ENCODE measurements at places on chromosomes 2 and 18. TPM values are rescaled to one million over a fixed set of nuclear protein-coding genes. Genes with fewer than 3 reads are reported as not detected.

GRCh38 chr2:234189230-234189629 is 138.7 kb downstream of the SPP2 start:
- no peaks in the 10 kb centered on the region for H3K36me3 ChIP-seq
- H3K4me1 ChIP-seq: peaks cover 4% of the 10 kb centered on the region
- peaks cover 15% of the 10 kb centered on the region for H3K27me3 ChIP-seq
- no peak overlapping the region for H3K27ac ChIP-seq
- no peak overlapping the region for H3K4me3 ChIP-seq

The ZNF396 gene
- total RNA-seq: 0.52 TPM

GRCh38 chr2:158079672-158080071 is 22.0 kb upstream of the UPP2 start:
- peaks cover 15% of the 10 kb centered on the region for H3K36me3 ChIP-seq
- H3K27ac ChIP-seq: no peak overlapping the region
- DNase-seq: no peak
- peaks cover 22% of the 10 kb centered on the region for H3K27me3 ChIP-seq
- no peak overlapping the region for H3K4me3 ChIP-seq

DNA sequence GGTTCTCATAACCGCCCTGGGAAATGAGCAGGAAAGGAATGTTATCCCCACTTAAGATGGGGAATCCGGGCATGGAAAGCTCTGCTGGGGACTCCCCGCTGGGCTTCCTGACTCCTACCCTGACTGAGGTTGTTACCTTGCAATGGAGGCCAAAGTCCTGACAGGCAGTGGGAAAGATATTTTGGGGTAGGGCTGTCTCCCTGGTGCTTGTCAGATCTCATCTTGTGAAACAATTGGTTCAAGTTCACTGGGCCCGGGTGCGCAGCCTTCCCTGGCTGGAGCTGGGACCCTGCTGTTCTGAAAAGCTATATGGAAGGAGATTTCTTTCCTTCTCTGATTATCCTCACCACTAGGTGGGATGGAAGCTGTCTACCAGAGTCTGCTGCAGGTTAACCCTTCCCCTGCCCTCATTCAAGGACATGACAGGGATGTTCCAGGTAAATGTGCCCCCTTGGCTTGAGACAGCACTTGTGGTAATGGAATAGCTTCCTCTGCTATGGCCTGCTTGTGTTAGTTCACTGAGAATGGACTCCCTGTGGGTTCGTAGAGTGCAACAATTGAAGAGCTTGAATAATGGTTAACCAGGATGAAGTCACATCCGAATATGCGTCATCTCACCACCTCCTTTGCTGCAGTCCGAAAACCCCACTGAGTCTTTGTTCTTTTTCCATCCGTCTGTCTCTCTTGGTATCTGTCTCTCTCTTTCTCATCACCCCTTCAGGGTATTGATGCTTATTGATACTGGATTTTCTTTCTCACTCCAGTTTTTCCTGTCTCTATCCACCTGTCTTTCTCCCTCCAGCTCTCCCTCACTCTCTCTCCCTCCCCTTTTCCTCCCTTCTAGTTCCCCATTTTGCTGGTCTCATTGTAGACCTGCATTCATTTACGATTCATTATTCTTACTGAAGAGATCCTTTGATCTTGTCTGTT is 67.8 kb upstream of the EPAS1 start:
- DNase-seq: no peak
- H3K4me1 ChIP-seq: peaks cover 35% of the 10 kb centered on the region
- peak overlapping the region; percentile 74 for H3K27ac ChIP-seq

GRCh38 chr2:55204536-55204935 is 27.6 kb downstream of the CLHC1 start:
- no peak for DNase-seq
- H3K27me3 ChIP-seq: no peaks in the 10 kb centered on the region
- H3K4me3 ChIP-seq: no peak overlapping the region
- no peaks in the 10 kb centered on the region for H3K4me1 ChIP-seq
- H3K27ac ChIP-seq: no peak overlapping the region

The PRKD3 gene
- total RNA-seq: 43.8 TPM

GRCh38 chr2:100976645-100977391 is 25.3 kb upstream of the RPL31 start:
- DNase-seq: no peak
- H3K27ac ChIP-seq: no peak overlapping the region
- H3K36me3 ChIP-seq: no peaks in the 10 kb centered on the region
- H3K4me1 ChIP-seq: no peaks in the 10 kb centered on the region
- no peaks in the 10 kb centered on the region for H3K27me3 ChIP-seq

DNA sequence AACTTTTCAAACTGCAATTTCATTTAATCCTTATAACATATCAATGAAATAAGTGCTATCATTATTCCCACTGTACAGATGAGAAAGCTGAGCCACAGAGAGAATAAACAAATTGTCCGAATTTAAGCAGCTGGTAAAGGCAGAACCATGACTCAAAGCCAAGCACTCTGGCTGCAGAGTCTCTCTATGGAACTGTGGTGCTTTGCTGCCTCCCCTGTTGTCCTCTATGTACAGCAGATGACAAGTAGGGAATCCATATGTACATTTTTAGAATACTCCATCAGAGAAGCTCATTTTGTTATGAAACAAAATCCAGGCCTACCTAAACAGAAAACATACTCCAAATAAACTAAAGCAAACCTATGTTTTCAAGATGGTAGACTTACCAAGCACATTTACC is 45.1 kb downstream of the FARSB start:
- no peak overlapping the region for H3K27ac ChIP-seq
- H3K4me1 ChIP-seq: peaks cover 6% of the 10 kb centered on the region
- H3K4me3 ChIP-seq: no peak overlapping the region
- H3K36me3 ChIP-seq: peaks cover 22% of the 10 kb centered on the region
- DNase-seq: no peak

DNA sequence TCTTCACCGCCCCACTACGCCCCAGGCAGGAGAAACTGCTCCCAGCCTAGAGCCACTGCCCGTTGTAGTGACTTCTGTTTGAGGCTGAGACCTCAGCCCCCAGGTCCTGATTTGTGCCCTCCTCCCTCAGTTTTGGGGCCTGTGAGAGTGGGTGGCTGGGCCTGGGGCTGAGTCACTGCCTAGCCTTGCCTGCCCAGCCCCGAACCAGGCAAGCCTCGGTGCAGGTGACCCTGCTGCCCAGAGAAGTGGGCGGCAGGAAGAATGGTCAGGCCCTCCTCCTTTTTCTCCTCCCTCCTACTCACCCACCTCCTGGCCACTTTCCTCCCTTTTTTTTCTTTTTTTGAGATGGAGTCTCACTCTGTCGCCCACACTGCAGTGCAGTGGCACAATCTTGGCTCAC is 66.6 kb downstream of the ZFP36L2 start:
- no peak for DNase-seq
- peak overlapping the region; percentile 99 for H3K27ac ChIP-seq
- peak overlapping the region; percentile 89 for H3K4me3 ChIP-seq
- peaks cover 34% of the 10 kb centered on the region for H3K4me1 ChIP-seq
- no peaks in the 10 kb centered on the region for H3K36me3 ChIP-seq
- H3K27me3 ChIP-seq: no peaks in the 10 kb centered on the region

GRCh38 chr2:36356990-36357846 is 1.6 kb downstream of the CRIM1 start:
- H3K4me1 ChIP-seq: peaks cover 31% of the 10 kb centered on the region
- peak overlapping the region; percentile 98 for H3K4me3 ChIP-seq
- no peaks in the 10 kb centered on the region for H3K36me3 ChIP-seq

- H3K4me1 ChIP-seq: no peaks in the 10 kb centered on the region
- H3K27me3 ChIP-seq: no peaks in the 10 kb centered on the region
- no peak overlapping the region for H3K4me3 ChIP-seq
- H3K27ac ChIP-seq: no peak overlapping the region
- DNase-seq: no peak
Observed at GRCh38 chr2:48474574-48475298, 55.2 kb upstream of the STON1 start.

The SNX17 gene
- 113 TPM for total RNA-seq

DNA sequence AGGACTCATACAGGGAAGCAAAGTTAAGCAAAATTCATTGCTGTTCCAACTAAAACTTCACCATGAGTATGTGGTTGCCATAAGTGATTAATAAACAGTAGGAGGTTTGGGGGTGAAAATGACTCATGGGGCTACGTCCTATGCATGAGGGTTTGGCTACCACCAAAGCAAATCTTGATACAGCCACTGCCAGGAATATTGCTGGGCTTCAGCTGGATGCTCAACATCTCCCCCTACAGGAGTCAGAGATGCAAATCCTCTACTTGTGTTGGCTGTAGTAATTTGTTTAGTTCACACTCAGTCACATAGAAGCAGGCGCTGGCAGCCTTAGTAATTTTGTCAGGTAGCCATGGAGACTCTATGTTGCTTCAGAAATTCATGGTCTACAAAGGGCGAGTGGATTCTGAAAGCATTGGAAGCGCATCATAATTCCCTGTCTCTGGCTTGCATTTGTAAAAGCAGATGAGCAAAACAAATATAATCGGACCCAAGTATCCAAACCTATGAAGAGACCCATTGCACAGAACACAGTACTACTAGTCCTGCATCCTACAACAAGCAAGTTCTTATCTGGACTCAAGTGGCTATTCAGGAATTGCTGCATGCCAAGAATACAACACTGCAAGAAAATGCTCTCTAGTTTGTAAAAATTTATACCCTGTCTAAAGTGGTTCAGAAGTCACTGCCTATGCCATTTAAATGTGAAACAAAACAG is 76.0 kb downstream of the CD28 start:
- no peak for DNase-seq
- H3K36me3 ChIP-seq: no peaks in the 10 kb centered on the region
- H3K4me3 ChIP-seq: no peak overlapping the region
- H3K4me1 ChIP-seq: peaks cover 26% of the 10 kb centered on the region
- no peaks in the 10 kb centered on the region for H3K27me3 ChIP-seq

The STAMBP gene
- total RNA-seq: 27.5 TPM

The PLB1 gene
- total RNA-seq: 0.98 TPM

GRCh38 chr2:9071584-9072124 is 68.2 kb upstream of the MBOAT2 start:
- no peak overlapping the region for H3K4me3 ChIP-seq
- no peak for DNase-seq
- peaks cover 19% of the 10 kb centered on the region for H3K27me3 ChIP-seq
- H3K4me1 ChIP-seq: no peaks in the 10 kb centered on the region
- no peak overlapping the region for H3K27ac ChIP-seq
- no peaks in the 10 kb centered on the region for H3K36me3 ChIP-seq

The ROCK2 gene
- 19.1 TPM for total RNA-seq
